ENCODE measurements at places on chromosomes 5 and 9.
A peak's percentile ranks its signal among the peaks of the same experiment; 100 is the strongest.

GRCh38 chr9:14747111-14747510 is 24.6 kb upstream of the CER1 start:
- DNase-seq: no peak

GRCh38 chr9:121569266-121569648 is 69.6 kb upstream of the GGTA1 start:
- no peak for DNase-seq

DNA sequence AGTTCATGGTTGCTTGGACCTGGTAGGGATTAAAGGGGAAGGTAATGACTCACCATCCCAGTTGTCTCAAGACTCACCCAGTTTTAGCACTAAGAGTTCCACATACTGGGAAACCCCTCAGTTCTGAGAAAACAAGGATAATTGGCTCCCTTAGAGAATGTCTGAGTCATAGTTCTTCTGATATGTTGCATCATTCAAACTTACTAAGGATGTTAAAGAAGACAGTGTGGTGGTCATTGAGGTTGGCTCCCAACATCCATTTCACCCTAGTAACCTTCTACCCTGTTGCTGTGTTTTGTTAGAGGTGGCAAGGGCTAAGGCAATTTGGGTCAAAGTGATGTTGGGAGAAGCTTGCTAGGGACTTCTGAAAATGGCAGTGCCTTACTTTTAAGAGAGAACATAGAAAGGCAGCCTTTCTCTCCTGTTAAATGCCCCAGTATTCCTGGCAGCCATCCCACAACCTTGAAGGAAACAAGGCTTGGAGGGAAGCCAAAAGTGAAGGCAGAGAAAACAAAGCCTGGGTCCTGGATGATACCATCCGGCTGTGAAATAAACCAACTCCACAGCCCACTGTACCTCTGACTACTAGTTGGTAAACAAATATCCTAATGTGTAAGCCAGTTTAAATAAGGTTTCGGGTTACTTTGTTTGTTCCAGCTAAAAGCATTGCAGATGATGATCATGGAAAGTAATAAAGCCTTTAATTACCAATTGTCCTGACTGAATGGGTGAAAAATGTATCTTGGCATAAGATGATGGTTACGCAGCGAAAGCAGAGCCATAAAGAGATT is 80.4 kb upstream of the ADAMTSL1 start:
- DNase-seq: peak; percentile 86

GRCh38 chr5:181241393-181241975 is 2.2 kb downstream of the RACK1 start:
- peak; percentile 87 for DNase-seq
